SK-MEL-5 (cell line): ENCODE measurements at places on chromosomes 13 and 19. TPM values are rescaled to one million over a fixed set of nuclear protein-coding genes. Genes with fewer than 3 reads are reported as not detected.

DNA sequence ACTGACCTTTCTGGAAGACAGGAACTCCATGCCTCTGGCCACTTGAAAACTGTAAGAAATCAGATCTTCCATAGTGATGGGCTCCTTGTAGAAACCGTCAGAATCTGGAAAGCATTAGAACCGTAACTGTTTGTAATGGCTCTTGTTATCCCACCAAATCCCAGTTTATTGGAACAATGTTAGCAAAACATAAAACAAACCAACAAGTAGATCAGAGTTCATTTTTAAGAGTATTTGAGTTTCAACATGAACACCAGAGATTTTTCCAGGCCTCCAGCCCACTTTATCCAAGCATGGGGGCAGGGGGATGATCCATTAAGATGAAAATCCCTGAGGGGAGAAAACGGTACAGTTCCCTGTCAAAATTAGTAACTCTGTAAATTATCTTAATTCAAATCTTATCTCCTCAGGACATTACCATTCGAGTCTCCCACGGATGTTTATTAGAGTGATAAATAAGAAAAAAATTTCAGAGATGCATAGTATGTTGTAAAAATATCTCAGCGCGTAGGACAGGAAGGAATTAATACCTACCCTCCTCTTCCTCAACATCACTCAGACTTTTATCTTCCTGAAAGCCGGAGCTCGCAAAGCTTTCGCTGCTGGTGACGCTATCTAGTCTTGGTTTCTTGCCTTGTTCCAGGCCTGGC is 172.5 kb downstream of the FLT1 start:
- DNase-seq, result no peak

- DNase-seq, result no peak
Observed at GRCh38 chr13:95797016-95797415, 120.1 kb downstream of the DNAJC3 start.

DNA sequence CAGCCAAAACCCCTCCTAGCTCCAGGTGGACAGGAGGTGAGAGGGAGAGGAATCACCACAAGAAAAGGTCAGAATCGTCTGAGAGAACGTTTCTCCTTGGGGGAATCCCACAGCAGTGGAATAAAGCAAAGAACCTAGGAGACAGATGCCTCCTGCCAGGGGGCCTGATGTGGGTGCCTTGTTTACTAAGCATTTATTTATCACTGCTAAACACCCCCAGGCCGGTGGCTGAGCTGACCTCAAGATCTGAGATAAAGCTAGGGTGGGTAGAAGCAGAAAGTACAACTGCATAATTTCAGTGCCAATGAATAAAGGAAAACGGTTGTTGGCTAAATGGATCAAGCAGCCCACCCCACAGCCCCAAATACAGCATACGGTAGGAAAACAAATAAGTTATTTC is 33.9 kb upstream of the ATP11A start:
- no peak for DNase-seq

DNA sequence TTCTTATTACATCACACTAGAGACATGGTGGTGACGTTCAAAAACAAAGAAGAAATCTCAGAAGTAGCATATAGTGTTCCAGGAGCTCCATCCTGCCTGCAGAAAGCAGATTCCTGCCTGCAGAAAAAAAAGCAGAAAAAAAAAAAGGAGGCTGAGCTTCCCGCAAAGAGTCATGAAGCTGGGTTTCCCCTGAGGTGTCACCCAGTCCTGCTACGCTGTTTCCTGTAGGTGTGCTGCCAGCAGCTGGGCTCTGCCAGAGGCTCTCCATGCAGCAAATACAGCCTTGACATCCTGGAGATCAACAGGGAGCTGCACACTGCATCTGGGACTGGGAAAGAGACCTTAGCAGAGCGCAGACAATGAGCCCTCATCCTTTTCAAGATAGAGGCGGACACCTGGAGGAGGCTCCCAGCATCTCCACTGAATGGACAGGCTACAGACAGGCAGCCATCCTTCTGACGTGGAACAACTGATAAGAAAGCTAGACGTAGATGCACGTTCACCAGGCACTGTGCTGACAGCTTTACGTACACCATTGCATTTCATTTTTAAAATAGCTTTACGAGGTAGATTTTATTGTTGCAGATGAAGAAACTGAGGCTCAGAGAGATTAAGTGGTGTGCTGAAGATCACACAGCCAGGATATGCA is 350.9 kb downstream of the FOXO1 start:
- DNase-seq, result no peak

- DNase-seq, result no peak
Observed at GRCh38 chr13:95253033-95253432, 48.2 kb downstream of the ABCC4 start.

DNA sequence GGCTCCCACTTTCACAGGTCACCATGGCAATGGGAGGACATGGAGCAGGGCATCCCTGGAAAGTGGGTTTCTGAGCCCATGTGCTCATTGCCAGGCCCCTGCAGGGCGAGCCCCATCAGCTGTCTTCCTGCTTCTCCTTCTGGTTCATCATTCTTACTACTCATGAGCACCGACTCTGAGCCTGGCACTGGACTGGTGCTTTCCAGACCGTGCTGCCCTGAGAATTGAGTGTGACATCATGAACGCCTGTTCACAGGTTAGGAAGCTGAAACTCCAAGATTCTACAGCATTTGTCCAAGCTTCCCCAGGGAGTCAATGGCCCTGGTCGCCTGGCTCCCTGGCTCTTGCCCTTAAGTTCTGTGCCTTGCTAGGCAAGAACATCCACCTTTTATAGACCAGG is 210.4 kb upstream of the ZNF536 start:
- no peak for DNase-seq

DNA sequence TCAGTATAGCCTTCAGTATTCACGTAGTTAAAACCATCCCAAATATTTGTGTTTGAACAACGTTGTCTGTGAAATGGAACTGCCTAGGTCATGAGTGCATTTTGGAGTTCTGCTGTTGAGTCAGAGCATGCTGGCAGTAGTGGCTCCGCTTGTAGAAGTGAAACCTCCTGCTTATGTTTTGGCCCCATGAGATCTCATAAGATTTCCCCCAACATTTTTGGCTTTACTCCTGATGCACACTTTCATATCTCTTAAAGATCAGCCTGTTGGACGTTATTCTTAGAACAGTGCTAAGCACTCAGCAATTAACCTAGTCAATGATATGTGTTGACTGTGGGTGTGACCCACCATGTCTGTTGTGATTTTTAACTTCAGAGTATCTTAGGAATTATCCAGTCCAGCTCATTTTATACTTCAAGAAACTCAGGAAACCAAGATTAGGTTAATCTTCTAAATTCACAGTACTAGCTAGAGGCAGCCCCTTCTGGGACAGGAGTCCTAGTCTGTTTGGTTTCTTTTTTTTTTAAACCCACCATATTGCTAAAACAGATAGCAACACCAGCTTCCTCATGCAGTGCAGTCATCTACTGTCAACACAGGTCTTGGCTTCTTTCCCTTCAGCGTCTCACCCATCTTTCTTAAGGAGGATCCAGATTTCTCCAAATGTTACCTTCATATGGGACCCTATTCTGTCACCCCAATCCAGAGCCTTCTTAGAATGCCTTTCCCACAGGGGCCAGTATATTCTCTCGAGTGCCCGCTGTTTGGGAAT is 26.2 kb downstream of the RAP2A start:
- DNase-seq, result no peak

GRCh38 chr13:107743100-107743499 is 472.2 kb downstream of the LIG4 start:
- no peak for DNase-seq

DNA sequence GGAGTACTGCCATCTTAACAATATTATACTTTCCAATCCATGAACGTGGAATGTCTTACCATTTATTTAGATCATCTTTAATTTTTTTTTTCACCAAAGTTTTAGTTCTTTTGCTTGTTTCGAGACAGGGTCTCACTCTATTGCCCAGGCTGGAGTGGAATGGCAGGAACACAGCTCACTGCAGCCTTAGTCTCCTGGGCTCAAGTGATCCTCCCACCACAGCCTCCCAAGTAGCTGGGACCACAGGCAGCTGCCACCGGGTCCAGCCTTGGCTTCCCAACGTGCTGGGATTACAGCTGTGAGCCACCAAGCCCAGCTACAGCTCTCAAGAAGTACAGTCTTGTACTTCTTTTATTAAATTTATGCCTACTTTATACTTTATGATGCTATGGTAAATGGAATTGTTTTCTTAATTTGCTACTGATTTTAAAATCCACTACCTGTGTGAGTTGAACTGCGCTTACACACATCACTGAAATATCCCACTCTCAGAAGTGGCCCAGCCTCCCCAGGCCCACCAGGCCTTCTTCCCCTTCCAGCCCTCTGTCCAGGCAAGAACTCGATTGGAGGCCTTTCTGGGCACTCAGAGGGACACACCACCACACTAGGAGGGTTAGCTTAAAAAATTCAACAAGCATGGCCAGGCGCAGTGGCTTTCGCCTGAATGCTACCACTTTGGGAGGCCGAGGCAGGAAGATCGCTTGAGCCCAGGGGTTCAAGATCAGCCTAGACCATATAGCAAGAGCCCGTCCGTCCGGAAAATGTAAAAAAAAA is 1.0 kb upstream of the PGLS start:
- DNase-seq, result no peak

- DNase-seq, result no peak
Observed at GRCh38 chr13:36774931-36775330, 44.1 kb upstream of the RFXAP start.

DNA sequence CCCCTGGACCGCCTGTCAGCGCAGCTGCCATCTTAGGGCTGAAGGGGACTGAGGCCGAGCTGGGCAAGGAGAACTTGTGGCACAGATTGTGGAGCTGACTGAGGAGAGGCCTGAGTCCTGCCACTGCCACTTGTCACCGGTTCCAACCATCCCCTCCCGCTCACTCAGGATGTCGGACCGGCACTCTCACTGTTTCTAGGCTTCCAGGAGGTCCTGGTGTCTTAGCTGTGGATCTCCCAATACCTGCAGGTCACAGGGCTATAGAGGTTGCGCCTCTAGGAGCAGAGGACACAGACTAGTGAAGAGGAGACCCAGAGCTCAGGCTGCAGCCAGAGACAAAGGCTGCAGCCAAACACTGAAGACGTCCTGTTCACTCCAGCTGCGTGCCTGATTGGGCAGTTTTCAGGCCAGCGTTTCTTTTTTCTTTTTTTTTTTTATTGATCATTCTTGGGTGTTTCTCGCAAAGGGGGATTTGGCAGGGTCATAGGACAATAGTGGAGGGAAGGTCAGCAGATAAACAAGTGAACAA is 15.3 kb upstream of the ZNF486 start:
- no peak for DNase-seq

DNA sequence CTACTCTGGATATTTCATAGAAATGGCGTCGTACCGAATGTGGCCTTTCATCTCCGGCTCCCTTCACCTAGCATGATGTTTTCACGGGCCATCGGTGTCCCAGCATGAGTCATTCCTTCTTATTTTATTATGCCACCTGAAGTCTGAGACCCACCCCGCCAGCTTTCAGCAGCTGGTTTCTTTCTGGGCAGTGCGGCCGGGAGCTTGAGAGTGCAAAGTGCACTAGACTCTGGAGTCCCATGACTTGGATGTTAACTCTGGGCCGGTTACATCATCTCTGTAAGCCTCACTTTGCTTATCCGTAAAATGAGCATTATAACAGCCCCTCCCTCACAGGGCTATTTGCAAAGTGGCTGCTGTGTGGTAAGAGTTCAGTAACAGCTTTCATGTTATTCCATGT is 5.8 kb upstream of the KMT5C start:
- no peak for DNase-seq

DNA sequence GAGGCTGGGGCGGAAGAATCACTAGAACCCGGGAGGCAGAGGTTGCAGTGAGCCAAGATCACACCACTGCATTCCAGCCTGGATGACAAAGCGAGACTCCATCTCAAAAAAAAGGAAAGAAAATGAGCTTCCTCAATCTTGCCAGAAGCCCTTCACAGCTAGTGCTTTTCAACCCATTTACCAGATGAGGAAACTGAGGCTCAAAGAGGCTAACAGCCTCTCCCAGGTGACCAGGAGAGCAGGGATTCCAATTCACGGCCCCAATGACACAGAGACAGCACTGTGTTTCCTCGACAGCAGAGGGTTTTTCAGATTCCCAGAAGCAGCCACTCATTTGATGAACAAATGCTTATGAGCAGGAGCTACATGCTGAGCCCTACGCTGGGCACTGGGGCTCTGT is 3.2 kb downstream of the UPK1A start:
- DNase-seq, result no peak

GRCh38 chr13:21638319-21639282 is 32.3 kb upstream of the FGF9 start:
- DNase-seq, result peak; percentile 55

DNA sequence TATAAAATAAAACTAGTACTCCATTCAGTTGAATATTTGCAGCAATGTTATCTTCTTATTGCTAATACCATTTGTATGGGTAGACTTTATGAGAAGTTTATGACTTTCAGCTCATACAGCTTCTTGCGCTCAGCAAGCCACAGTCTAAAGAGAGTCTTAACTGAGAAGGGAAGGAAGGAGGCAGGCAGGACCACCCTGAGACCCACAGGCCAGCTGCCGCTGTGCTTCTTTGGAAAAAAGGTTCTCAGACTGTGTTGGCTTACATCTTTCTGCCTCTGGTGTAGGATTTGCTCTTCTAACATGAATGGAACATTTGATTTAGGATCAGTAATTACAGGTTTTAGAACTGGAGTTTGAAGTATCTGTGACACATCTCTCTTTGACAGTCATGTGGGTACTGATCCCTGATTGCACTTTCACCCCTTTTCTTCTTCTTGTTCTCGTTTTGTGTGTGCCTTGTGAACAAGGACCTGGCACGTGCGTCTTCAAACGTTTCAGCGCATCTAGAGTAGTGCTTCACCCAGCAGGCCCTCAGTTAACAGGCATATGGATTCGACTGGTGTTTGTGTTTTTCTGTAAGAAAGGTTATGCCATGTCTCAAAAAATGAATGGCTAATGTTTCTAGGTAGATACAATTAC is 7.1 kb upstream of the GPR18 start:
- DNase-seq, result no peak

- no peak for DNase-seq
Observed at GRCh38 chr13:34312578-34312977, 494.6 kb downstream of the RFC3 start.

GRCh38 chr19:460877-461720 is at the start of gene SHC2:
Gene SHC2, minus strand, starts transcription at chr19:461033. Its CDS starts 37 bp downstream, at chr19:460996.
- DNase-seq, result peak; percentile 8

- no peak for DNase-seq
Observed at GRCh38 chr19:18254546-18255503, 19.4 kb downstream of the IQCN start.

ZNF841 gene
- 10.0 and 10.1 TPM in 2 replicates for total RNA-seq

CYSLTR2 gene
- total RNA-seq, result 19.3 and 23.6 TPM in 2 replicates

COMP gene
- total RNA-seq, result not detected in 2 replicates

METTL21C gene
- not detected in 2 replicates for total RNA-seq

KIR2DL4 gene
- not detected in 2 replicates for total RNA-seq

C13orf46 gene
- total RNA-seq, result 0.08 TPM in 1 of 2 replicates, not detected in the other

ZNF283 gene
- total RNA-seq, result 8.7 and 11.9 TPM in 2 replicates

ZNF615 gene
- total RNA-seq, result 6.6 and 7.7 TPM in 2 replicates

PEAK3 gene
- total RNA-seq, result not detected in 2 replicates
